ENCODE measurements at places on chromosomes 7 and 10.

DNA sequence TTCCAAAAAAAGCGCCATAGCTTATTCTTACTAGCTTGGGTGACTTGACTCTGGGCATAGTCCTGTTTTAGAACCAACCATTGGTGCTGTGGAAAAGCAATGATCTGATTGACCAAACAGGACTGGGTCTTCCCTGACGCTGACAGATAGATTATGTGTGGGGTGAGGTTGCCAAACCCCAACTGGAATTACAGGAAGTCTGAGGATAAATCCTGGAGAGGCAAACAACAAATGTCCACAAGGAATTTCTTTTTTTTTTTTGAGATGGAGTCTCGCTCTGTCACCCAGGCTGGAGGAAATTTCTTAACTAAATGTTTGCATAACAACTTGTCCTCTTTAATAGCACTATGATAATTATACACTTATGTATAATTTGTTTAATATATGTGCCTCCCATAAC lies 19.2 kb downstream of the GCC1 start:
- DNase-seq = no peak

DNA sequence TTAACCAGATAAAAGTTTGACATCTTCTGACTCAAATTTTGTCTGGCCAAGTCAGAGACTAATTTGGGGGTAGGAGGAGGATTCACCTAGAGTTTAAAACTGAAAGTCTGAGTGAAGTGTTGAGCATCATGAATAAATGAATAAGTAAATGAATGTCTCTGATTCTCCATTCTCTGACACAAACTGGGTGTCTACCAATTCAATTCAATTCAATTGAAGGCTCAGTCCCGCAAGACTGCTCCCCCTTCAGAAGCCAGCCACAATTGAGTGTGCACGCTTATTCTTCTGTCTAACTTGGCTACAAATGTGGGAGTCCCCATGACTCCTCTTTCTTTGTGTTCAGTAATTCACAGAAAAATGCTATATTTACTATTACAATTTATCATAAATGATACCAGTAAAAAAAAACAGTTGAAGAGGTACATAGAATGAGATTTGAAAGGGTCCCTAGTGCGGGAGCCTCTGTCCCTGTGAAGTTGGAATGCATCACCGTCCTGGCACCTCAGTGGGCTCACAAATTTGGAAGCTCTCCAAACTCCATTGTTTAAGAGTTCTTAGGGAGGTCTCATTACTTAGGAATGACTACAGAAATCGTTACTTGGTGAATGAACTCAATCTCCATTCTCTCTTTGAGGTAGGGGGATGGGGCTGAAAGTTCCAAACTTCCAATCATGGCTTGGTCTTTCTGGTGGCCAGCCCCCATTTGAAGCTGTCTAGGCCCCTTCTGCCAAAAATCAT lies 243.7 kb upstream of the PHYHIPL start:
- DNase-seq = no peak

- no peak for DNase-seq
Observed at GRCh38 chr10:119759832-119760231, 34.0 kb downstream of the INPP5F start.

GRCh38 chr10:119667562-119668328 lies 16.6 kb downstream of the BAG3 start:
- no peak for DNase-seq

DNA sequence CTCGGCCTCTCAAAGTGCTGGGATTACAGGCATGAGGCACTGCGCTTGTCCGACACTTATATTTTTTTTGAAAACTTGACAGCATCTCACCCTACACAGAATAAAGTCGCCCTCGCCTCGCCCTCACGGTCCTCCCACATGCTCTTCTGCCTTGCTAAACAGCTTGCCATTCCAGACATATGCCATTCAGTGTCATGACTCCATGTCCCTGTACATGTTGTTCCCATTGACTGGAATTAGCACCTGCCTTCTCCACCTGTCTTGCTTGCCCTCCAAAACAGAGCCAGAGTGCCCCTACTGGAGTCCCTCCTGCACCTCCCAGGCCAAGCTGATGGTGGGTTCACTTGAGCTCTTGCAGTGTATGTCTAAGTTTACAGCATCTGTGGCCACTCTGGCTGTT lies 6.2 kb downstream of the NIPSNAP2 start:
- DNase-seq = no peak

- no peak for DNase-seq
Observed at GRCh38 chr10:26215935-26216584, 514 bp upstream of the GAD2 start.

- no peak for DNase-seq
Observed at GRCh38 chr10:70255329-70256299, 22.4 kb upstream of the PPA1 start.

DNA sequence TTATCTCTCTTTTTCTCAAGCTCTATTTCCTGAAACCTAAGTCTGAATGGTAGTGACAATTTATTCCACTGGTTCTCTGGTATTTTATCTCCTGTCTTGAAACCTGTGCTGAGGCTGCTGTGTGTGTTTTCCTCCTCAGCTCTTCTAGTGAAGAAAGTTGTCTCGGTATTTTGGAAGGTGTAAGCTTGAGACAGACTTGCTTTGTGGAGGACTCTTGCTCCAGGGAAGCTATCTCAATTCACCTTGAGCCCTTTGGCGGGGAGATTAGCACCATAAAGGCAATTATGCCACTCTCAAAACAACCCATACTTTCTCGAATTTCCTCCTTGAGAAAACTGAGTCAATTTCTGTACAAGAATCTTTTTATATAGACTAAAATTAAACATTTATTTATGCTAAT lies 141.6 kb downstream of the THSD7A start:
- DNase-seq = no peak

- no peak for DNase-seq
Observed at GRCh38 chr10:50516171-50516570, 107.6 kb downstream of the SGMS1 start.

- no peak for DNase-seq
Observed at GRCh38 chr7:27199849-27200760, at the start of gene HOXA13. Gene HOXA13 (minus strand): TSS chr7:27200091. CDS start chr7:27200077, 14 bp downstream.

GRCh38 chr7:65840446-65840845 lies 32.4 kb upstream of the VKORC1L1 start:
- no peak for DNase-seq

DNA sequence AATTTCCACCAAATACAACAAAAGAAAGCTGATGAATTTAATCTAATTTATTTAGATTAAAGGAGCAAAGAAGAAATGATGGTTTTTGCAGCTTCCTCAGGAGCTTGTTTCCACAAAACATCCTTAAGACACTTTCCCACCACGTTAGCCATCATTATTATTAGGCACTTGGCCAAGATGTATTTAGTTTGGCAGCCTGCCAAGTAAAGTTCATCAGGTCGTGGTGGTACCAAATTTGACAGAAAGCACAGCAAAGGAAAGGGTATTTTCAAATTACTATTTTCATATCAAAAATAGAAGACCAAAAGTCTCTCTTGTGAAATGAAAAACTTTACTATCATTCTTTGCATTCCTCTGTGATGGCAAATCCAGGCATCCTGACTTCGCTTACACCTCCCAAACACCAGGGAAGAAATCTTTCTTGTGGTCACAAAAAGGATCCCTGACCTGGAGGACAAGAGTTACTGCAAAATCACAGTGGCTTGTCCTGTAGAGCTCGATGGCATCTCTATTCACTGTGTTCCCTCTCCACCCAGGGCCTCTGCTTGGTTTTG lies 123.1 kb upstream of the INHBA start:
- no peak for DNase-seq

GRCh38 chr10:132257271-132257670 lies 50.5 kb downstream of the STK32C start:
- DNase-seq = no peak

GRCh38 chr10:71432101-71432905 lies 35.6 kb downstream of the CDH23 start:
- DNase-seq = no peak

DNA sequence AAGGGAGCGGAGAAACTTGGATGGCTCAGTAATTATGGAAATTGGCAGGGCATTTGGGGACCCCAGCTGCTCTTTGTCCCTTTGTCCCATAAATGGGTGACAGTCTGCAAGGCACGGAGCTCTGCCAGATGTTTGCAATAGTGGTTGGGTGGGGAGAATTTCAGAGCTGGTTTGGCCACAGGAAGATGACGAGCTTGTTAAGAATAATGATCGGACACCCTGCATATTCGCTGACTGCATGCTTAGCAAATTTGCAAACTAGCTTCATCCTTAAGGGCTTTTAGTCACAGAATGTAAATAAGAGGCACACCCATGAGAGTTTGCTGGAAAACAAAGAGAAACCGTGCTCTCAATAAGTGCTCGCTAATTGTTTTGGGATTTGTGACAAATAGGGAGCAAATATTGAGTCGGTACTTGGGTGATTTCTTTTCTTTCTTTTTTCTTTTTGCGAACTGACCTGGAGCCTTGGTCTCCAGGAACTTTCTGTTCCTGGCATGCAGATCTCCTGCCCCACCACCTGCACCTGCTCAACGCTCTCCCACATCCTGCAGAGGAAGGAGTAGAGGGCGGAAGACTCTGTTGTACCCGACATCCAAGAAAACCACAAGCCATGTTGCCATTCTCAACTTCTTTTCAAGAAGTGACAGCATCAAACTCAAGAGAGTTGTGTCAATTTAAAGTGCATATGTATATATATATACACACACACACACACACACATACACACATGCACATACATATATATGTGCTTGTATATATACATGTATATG lies 238.9 kb downstream of the CAMK1D start:
- DNase-seq = no peak

DNA sequence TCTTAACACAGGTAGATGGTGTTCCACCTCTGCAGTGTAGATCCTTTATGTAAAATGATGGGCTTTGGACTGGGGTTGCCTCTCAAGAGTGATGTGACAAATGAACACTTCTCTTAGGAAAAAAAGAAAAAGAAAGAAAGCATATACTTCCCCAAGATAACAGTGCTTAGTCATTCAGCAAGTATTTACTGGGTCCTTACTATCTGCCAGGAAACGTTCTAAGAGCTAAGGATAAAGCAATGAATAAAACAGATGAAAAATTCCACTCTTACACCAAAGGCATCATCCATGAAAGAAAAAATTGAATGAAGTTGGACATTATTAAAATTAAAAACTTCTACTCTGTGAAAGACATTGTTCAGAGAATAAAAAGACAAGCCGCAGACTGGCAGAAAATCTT lies 177.3 kb downstream of the C7orf25 start:
- no peak for DNase-seq

GRCh38 chr10:110016039-110016438 lies 8.3 kb downstream of the ADD3 start:
- no peak for DNase-seq

DNA sequence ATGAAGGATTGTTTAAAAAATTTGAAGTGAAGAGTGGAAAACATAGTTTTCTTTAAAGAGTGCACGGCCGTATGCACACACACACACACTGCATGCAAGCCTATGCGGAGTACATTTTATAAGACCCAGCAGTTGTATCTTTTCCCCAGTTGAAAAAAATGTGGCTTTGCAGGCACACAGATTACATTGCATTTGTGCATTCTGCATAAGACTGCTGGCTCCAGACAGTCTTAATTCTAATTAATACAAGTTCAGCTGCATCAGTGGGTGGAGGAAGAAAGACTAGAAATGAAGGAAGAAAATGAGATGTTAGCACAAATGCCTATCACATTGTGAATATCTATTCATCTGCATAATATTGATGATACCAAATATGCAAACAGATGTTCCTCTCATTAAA lies 79.6 kb downstream of the FAM204A start:
- no peak for DNase-seq

GRCh38 chr7:12222889-12223579 lies 11.9 kb downstream of the TMEM106B start:
- DNase-seq = no peak

GRCh38 chr10:111370101-111370500 lies 293.3 kb downstream of the ADRA2A start:
- no peak for DNase-seq

GRCh38 chr7:16564023-16564380 lies 37.4 kb downstream of the LRRC72 start:
- no peak for DNase-seq

GRCh38 chr7:31052487-31052840 lies 356 bp downstream of the ADCYAP1R1 start:
- DNase-seq = no peak

GRCh38 chr10:50788951-50789945 lies 49.5 kb downstream of the ASAH2B start:
- no peak for DNase-seq

DNA sequence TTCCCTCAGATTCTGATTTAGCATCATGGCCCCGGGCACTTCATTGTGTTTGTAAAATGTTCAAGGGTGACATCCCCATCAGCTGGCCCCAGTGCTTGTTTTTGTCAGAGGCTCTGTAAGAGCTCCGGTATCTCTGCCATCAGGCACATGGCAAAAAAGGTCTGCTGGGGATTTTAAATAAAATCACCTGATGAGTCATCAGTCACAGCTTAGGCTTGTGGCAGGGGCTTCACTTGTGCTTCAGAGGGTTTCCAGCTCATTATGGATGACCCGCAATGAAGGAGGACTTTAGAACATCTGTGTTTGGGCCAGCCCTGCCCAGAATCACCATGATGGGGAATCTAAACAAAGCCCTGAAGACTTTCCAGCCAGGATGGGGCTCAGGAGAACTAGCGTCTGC lies 259.9 kb downstream of the ZEB1 start:
- DNase-seq = no peak

- DNase-seq = no peak
Observed at GRCh38 chr10:8346861-8347260, 292.4 kb downstream of the GATA3 start.

DNA sequence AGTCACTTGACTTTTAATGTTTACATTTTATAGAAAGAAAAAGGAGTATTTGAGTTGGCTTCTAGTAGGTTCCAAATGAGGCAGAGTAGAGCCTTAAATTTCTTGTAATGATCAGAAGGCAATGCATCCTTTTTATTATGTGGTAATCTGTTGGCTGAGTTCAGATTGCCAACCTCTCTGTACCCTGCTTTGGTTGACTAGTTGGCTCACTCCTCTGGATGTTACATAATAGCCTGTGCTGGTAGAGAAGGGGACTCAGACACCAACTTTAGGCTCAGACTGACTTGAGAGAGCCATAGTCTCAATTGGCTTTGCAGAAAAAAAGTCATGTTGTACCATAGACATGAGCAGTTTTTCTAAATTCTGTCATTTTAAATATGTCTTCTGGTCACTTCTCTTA lies 46.8 kb upstream of the GLCCI1 start:
- DNase-seq = no peak

GRCh38 chr10:63520500-63521415 lies at the start of gene REEP3:
Gene REEP3 (plus strand): TSS chr10:63521401. CDS start chr10:63521546, 145 bp downstream.
- peak; percentile 22 for DNase-seq

DNA sequence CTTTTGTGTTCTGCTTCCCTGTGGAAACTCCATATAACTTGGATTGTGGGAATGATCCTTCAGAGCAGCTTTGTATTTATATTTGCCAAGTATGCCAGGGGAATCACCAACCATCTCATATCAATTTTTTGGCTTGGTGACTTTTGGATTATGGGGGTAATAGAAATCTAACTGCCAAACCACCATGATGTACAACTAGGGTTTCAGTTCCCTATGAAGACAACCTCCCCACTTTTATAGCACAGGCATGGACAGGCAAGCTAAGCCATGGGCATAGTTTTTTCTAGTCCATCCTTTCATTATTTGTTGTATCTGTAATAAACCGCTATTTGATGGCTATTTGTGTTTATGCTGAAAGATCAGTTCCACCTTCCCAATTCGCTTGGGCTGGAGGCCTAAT lies 17.7 kb downstream of the NPY start:
- DNase-seq = no peak

GRCh38 chr10:21172930-21173801 lies 276.1 kb upstream of the NEBL start:
- no peak for DNase-seq

Data from stimulated activated CD8-positive, alpha-beta memory T cell treated with anti-CD3 and anti-CD28 coated beads, Interleukin-15, amount 100 ng/mL, for 24 hours (primary cell).